NCI-H446 (cell line): ENCODE measurements at places on chromosomes 1 and 21.
A peak's percentile ranks its signal among the peaks of the same experiment; 100 is the strongest.

DNA sequence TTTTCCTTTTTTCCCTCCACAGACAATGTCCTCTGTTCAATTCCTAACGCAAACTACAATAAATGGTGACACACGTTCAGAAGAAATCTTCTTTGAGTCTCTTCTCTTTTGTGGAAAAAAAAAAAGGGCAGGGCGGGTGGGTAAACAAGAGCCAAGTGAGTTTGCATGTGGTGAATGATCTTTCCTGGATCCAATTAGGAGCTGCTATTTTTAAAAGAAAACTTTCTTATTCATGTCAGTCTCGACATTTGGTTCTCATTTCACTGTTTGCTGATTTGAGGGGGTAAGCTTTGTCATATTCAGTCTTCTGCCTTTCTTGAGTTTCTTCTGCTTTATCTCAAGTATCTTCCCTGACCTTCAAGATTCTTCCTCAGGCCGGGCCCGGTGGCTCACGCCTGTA is 29.2 kb upstream of the KIF1B start:
- DNase-seq: no peak

- DNase-seq: no peak
Measured at GRCh38 chr1:19044471-19044870, 88.0 kb upstream of the IFFO2 start.

DNA sequence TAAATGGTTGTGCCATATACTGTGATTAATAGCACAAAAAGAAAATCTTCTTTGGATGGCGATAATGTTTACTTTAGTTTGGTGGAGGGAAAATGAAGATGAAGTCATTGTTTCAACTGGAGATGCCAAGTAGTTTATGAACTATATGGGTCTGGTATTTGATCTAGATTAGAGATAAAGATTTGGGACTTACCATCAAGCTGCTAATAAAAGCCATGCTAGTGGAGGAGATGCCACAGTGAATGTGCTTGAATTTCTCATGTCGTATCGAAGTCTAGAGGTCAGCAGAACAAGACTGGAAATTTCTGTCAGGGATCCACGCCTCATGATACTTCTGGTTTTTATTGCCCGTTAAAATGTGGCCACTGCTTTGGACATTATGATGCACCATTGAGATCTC is 742.0 kb downstream of the NCAM2 start:
- DNase-seq: no peak

- no peak for DNase-seq
Measured at GRCh38 chr1:200862713-200863415, 9.9 kb upstream of the GPR25 start.

GRCh38 chr1:20728371-20729154 is 3.9 kb downstream of the SH2D5 start:
- no peak for DNase-seq

DNA sequence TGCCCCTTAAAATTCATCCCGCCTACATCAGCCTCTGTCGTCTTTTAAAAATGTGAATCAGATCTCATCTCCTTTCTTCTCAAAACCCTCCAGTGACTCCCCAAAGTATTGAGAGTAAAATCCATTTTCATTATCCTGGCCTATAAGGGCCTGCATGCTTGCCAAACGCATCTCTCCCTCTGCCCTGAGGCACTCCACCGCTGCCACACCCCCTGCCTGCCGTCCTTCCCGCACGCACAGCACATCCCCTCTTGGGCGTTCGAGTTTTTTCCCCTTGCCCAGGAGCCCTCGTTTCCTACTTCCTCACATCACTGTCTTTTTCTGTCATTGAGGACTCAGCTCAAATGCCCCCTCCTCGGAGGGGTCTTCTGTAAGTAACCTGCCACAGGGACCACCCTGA is 53.3 kb upstream of the MTR start:
- no peak for DNase-seq

DNA sequence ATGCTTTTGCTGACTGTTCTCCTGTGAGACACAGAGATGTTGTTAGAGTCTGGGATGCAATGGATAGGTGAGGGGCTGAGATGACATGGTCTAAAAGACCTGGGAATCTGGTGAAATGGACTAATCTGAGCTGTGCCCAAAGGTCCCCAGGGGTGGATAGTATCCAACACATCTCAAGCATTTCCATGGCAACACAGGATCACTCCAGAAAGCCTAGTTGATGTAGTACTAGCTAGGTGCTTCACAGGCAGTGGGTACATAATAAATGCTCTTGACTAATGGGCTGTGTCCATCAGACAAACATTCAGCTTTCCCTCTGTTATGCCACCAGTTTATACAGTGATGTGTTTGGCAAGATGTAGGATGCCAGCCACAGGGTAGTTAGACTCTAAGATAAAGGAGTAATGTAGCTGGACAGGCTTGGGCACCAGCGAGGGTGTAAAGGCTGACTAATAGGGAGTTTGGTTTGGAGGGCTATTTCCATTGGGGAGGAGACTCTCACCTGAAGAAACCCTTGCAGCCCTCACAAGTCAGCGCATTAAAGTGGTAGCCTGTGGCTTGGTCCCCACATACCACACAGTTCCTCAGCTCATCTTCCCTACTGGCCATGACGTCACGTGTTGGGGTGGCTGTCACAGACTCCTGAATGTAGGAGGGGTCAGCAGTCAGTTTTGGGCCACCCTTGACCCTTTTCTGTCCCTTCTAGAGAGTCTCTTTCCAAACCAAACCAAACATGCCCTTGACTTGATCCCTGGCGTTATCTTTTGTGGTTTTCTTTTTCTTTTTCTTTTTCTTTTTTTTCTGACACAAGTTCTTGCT is 1.8 kb downstream of the NR1I3 start:
- no peak for DNase-seq

GRCh38 chr21:45818904-45819285 is 162.7 kb upstream of the COL6A1 start:
- DNase-seq: no peak

DNA sequence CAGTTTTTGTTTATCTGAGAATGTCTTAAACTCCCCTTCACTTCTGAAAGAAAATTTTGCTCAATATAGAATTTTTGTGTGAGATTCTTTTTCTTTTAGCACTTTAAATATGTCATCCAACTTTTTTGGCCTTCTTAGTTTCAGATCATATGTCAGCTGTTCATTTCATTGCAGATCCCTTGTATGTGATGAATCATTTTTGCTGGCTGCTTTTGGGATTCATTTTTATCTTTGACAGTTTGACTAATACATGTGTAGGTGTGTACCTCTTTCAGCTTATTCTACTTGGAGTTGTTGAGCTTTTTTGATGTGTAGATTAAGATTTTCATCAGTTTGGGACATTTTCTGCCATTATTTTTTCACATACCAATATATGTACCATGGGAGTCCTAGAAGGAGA is 156.8 kb downstream of the FASLG start:
- DNase-seq: no peak

- DNase-seq: no peak
Measured at GRCh38 chr1:29912425-29912824, 676.1 kb downstream of the PTPRU start.

GRCh38 chr1:36342426-36343185 is 19.2 kb upstream of the EVA1B start:
- no peak for DNase-seq

GRCh38 chr1:231938211-231938610 is 311.6 kb downstream of the DISC1 start:
- DNase-seq: no peak

DNA sequence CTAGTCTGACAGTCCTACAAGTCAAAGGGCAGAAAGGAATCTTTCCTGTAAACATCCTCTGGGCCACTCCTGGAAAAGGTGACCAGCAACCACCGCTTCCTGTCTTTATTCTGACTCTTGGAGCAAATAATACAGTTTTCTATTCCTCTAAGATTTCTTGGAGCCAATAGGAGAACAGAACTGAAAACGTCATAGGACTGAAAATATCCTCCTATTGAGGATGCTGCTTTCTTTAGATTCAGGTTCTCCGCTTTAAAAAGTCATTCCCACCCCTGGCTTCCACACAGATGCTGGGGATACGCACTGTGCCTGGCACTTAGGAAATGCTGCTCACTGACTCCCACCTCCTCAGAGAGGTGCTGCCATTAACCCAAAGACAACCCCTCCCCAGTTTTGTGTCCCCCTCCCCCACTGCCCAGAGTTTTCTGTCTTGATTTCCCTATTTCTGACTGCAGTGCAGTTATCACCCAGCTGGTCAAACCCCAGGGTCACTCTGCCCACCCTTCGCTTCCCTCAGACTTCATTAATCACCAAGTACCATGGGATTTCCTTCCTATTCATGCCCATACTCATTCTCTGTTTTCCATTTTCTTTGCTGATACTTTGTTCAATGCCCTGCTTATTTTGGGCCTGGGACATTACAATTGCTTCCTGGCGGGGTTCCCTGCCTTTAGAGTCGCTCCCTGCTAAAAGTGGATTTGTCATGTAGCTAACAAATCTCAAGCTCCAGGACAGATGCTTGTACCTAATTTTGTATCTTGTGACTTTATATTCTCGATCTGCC is 82.1 kb upstream of the ARHGAP29 start:
- DNase-seq: no peak

DNA sequence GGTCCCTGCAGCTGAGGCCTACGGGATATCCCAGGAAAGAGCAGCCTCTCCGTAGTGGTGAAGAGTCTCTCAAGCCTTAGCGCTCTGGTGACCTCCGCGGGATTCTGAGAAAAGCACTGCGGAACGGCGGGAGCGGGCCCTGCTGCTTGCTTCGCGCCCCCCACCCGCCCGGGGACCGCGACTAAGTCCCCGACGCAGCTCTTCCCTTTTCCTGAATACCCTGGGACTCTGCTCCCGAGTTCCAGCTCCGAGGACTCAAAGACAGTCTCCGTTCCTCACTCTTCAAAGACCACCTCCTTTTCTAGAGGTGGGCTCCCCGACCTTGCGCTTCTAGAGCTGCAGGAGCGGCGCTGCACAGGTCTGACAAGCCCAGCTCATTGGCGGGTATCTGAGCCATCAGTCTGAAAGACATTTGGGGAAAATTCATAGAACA is 3.6 kb upstream of the PRRX1 start:
- DNase-seq: no peak

DNA sequence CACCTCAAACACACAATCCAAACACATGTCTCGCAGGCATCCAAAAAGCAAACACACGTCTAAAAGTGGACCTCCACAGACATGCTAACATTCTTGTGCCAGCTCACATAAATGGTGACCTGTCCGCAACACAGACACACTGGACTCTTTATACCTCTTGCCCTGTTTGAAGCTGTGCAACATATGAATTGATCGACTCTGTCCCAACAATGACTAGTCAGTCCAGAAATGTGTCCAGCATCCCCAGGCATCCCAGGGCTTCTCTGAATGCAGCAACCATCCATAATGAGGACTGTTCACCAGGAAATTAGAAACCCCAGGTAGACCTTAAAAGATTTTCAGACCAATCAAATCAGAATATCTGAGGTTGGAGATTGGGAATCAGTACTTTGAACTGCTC is 3.2 kb downstream of the DDR2 start:
- no peak for DNase-seq

DNA sequence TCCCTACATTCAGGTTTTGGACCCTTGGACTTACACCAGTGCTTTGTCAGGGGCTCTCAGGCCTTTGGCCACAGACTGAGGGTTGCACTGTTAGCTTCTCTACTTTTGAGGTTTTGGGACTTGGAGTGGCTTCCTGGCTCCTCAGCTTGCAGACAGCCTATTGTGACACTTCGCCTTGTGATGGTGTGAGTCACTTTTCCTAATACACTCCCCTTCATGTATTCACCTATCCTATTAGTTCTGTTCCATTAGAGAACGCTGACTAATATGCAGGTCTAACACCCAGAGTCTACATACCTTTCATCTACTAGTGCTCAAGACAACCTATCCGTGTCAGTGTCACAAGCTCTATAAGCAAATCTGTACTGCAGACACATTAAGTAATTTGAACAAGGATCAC is 605.3 kb downstream of the KCNT2 start:
- no peak for DNase-seq

DNA sequence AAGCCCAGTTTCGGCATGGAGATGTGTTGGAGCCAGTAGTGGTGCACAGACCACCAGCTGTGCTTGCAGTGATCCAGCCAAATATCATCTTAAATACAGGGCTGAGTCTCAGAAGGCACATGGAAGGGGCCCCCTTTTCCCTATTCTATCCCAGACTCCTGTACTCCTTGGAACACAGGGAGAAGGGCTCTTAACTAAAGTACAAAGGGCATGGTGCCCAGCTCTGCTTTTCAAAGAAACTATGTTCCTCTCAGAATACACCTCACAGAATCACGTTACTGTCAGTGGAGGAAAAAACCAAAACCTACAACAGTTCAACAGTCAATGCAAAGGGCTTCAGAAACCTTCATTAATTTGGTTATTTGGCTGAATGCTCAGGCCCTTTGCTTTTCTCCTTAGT is 180.6 kb upstream of the C1orf105 start:
- peak; percentile 63 for DNase-seq

- peak; percentile 49 for DNase-seq
Measured at GRCh38 chr1:232550007-232550406, 79.9 kb downstream of the SIPA1L2 start.

DNA sequence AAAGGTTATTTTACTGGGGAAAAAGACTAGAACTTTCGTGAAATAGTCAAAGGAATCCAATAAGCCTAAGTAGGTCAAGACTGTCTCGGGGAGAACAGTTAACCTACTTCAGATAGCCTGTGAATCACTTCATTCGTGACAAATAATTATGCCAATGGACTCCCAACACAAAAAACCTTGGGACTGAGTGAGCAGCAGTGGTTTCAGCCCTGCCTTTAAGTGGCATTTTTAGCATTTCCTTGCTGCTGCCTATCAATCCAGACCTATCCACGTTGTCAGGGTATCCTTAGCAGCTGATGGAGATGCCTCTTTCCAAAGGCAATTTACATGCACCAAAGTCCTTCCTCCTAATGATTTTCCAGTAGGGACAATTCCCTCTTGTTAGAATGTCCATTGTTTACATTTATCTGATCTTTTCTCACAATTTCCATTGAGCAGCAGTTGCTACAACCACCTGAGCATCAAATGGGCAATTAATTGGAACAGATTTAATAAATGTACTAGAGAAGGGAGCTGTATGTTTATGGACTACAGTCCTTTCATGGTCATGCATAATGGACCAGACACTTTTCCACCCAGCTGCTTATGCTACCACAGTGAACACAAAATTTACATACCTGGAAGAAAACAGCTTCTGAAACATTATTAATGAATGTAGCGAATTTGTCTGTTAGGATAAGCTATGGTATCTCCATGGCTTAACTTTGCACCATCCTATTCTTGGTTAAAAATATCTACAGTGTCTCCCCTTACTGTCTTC is 75.8 kb downstream of the TM2D1 start:
- DNase-seq: no peak

DNA sequence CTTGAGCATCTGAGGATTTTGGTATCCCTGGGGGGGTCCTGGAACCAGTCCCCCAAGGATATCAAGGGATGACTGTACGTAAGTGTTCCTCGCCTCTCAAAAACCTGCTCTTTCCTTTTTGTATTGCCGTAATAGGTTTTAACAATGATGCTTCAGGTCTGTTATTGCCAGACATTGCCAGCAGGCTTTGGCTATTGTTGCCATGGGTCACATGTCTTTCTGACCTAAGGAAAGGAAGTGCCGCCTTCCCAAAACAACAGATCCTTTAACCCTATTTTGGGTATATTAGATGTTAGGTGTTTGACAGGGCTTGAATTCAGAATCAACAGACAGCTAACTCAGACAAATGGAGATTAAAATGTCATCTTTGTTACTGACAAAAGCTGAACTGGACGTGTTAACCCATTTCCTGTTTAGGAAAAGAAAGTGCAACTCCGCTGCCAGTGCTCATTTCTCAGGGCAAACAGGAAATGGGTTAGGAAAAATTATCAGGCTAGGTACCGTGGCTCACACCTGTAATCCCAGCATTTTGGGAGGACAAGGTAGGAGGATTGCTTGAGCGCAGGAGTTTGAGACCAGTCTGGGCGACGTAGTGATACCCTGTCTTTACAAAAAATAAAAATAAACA is 12.4 kb upstream of the PRPF38B start:
- no peak for DNase-seq

- DNase-seq: peak; percentile 3
Measured at GRCh38 chr1:173506437-173506836, 29.3 kb downstream of the PRDX6 start.
